CD4-positive, alpha-beta T cell treated with Interleukin-21 for 1 hour (primary cell): ENCODE measurements at places on chromosomes 7 and 10.

DNA sequence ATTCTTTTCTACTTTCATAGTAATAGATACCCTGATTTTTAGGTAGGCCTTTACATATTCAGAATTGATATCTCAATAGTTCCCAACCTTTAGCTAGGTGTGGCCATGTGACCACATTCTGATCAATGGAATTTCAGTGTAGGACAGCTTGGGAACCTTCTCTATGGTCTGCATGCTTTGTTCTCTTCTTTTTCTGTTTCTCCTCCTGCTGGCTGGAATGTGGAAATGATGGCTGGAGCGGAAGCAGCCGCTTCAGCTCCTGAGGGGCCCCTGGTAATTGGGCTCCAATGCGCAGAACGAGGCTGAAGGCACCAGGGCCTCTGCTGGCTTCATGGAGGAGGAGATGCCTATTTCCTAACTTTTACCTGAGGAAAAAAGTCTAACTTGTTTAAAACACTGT, 152.6 kb downstream of the ZMYND11 start:
- DNase-seq, result no peak

DNA sequence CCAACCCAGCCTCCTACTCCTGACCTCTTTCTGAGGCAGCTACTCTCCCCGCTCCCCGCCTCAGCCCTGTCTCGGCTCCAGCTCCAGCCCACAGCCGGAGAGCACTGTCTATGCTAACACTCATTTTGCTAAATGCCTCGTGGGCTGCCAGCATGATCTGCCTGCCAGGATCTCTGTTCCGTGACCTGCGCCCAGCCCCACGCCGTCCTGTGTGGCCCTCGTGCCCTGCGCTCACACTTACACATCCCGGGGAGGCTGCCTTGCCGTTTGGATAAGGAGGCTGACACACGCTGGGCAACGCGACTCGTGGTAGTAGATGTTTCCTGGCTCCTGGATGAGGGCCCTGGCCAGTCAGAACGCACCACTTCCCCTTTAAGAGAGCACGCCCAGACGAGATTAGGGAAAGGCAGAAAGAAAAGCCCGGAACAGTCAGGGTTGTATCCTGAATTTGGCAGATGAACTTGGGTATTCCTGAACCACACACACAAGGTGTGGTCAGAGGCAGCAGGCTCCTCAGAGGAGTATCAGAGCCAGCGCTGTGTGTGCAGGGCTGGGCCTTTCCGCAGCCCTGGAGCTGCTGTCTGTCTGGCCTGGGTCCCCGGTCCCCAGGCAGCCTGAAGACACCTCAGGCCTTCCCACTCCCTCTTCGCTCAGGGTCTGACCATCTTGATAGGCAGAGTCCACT, 97.7 kb upstream of the EFCAB10 start:
- DNase-seq, result no peak

DNA sequence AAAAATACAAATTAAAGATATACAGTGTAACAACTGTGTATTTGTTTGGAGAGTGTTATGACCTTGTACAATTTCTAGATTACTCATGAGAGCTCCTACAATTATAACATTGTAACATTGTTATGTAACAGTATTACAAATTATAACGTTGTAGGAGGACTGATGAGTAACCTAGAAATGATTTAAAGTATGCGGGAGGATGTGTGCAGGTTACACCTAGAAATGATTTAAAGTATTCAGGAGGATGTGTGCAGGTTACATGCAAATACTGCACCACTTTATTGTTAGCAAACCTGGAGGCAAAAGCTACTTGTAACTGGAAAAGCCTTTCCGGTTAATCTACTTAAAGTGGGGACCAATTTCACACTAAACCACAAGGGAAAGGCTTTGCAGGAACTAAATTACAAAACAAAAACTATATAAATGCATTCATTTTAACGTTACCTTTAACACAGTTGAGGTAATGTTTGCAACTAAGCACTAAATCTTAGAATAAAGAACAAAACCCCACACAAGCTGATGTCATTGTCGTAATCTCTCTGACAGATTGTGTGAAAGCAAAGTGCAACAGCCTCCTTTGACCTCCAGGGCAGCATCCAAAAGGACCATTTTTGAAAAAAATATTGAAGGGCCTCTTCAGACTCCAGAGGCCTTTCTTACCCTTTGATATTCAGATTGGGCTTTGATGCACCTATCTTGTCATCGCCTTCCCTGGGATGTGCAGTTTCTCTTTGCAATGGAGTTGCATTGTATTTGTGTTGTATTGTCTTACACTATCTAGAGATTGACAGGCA, 522.1 kb upstream of the FOXK1 start:
- DNase-seq, result no peak

- no peak for DNase-seq
Observed at GRCh38 chr7:106952658-106953231, 87.7 kb downstream of the PIK3CG start.

GRCh38 chr7:33979300-33979806, 74.0 kb downstream of the BMPER start:
- DNase-seq, result no peak

GRCh38 chr10:78688901-78689583, 379.7 kb upstream of the ZMIZ1 start:
- DNase-seq, result no peak

- no peak for DNase-seq
Observed at GRCh38 chr7:103988468-103989199, 824 bp downstream of the RELN start.

DNA sequence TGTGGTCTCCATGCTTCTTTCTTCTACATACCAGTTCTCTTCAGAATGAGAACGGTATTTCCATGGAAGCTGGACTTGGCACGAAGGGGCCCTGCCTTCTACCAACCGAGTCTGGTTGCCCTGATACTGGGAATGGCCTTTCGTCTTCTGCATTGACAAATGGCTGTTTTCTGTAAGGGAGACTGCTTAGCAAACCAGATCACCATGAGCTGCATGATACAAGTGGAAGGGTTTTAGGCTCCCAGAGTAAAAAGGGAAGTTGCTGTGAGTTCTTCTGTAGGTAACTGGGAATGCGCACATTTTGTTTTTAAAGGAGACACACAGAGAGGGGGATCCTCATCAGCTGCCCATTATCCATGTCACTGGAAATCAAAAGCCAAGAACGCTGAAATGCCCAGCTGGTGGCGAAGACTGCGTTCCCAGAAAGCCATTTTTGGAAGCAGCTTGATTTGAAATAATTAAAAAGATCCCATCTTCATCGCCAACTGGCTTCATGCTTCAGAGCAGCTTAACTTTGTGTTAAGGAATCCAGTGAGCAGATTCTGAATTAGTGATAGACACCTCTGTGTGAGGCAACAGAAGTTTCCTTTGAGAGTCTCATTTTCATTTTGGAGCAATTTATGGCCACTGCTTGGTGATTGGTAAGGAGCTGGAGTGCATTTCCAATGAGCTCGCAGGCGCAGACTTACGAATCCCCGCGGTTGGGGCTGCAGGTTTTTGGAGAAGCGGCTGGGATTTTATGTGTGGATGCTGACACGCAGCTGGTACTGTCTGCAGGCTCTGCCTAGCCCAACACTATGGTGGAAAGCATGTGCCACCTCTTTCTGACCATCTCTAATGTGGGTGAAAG, 672.7 kb upstream of the FOXK1 start:
- no peak for DNase-seq

- no peak for DNase-seq
Observed at GRCh38 chr10:70052462-70053217, at the start of gene MACROH2A2. MACROH2A2 (plus strand) TSS chr10:70052846; CDS start chr10:70075659, 22,813 bp downstream.

- DNase-seq, result no peak
Observed at GRCh38 chr7:116339564-116339963, 129.2 kb downstream of the TES start.

- DNase-seq, result no peak
Observed at GRCh38 chr7:131244259-131244852, 83.3 kb upstream of the MKLN1 start.

DNA sequence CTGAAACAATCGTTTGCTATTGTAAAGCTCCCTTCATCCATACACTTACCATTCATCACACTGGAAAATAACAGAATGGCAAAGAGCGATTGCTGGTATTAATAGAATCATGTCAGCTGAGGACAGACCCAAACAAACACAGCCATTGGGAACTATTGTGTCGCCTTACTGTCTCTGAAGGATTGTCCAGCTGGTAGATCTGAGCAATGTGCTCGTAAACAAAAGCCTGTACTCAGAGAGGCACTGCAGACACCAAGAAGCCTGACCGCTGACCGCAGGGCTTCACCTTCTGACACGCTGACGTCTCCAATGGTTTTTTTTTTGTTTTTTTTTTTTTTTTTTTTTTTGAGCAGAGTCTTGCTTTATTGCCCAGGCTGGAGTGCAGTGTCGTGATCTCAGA, 151.0 kb upstream of the FRMD4A start:
- no peak for DNase-seq

- no peak for DNase-seq
Observed at GRCh38 chr7:128937647-128938543, at the start of gene IRF5. IRF5 (plus strand) TSS chr7:128937927; CDS start chr7:128942082, 4,155 bp downstream.

DNA sequence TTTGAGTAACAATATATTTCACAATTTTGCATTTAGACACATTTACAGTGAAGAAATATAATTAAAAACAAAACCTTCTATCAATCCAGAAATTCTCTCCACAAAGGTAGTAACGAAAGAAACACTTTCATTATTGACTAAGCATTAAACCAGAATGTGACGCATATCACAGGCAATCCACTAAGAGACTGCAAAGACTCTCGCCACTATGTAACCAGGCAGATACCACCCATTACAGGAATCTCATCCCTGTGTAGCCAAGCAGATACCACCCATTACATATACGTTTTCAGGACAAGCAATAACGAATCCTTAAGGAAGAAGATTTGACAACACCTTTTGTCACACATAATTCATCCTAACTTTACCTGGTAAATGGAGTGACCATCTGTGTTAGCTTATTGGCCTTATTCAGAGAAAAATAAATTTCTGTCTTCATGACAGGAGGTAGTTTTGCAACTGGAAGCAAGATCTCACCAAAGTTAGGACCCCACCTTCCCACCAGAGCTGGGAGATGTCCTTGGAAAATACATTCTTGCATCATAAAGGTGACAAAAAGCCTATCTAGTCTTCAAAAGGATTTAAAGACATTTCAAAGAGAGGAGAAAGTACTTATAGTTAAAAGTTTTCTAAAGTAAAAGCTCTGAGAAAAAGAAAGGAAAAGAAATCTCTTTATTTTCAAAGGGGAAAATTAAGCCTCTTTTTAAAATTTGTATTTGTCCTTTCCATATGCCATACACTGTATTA, 30.8 kb downstream of the LRRC17 start:
- no peak for DNase-seq

GRCh38 chr7:138907850-138908249, 73.3 kb downstream of the KIAA1549 start:
- no peak for DNase-seq

DNA sequence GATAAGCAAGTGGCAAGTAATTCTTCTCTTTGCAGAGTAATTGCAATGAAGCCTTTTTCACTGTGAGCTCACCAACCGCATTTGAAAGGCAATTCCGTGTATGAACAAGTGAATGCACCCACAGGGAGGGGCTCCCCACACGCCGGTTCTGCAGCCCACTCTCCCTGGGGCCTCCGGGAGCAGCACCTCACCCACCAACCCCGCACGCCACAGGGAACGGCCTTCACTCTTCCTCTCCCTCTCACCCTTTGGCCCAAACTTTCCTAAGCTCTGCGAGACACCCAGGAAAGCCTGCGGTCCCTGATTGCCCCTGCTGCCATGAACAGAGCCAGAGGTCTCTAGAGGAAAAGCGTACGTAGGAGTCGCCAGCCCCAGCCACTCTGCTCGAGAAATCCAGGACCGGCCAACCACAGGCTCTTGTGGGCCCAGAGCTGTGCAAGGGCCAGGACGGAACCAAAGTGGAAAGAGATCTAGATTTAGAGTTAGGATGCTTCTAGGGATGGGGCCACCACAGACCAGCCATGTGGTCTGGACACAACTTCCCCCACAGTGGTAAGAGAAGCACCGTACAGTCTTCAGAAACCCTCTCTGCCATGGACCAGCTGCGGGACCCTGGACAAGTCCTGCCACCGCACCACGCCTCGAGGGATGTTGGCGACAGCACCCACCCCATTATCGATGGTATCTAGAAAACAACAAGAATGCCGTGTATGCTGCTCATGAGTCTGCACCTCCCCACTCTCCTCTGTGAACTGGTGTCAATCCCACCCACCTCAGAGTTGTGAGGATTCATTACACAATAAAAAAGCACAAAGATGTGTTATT, 3.6 kb downstream of the WDR86 start:
- DNase-seq, result no peak

DNA sequence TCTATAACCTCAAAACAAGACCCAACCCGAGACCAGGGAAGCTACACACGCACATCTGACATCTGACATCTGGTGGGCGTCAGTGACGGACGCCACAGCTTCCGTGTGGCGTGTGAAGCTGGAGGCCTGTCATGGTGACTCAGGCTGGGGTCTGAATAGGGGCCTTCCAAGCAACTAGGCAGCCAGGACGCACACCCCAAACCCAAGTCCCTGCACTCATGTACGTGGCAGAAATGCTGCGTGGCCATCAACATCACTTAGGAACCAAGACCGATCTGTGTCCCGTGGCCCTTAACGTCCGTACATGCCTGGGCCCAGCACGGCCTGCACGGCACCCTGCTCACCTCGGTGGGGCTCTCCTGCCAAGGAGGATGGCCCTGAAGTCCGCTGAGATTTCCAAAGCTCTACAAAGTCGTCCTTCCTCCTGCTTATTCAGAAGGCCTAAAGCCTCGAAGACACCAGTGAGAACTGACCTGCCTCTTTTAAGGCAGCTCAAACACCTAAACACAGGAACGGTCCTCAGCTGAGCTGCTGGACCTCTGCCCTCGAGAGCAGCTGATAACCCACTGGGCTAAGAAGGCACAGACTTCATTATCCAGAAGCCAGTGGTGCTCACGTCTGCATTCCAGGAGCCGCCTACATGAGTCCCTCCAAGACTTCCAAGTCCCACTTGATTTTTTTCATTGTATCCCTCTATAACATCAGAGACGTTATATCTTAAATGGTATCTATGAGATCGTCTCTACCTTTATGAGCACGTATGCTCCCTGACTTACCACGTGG, 82.5 kb downstream of the DIP2C start:
- DNase-seq, result no peak

DNA sequence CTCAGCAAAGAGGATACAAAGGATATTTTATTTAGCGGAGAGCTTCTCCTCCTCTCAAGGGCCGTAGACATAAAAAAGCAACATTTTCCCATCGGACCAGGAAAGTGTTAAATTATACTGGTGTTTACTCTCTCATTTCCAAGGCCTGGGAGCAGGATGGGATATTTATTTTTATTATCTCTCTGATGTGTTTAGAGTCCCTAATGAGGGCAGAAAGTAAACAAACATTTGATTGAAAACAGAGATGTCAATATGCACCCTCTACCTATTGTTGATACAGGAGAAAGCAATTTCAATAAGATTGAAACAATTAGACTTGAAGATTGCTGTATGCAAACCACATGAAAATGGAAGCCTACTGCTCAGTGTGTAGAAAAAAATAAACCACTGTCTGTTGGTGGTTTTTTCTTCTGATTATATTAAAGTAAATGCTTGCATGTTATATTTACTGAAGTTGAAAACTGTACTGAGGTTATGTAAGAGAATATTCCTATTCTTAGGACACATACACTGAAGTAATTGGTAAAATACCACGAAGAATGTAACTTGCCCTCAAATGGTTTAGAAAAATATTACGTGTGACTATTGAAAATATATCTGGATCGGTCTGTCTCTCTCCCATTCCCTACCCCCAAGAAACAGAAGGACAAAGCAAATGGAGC, 59.3 kb downstream of the ATXN7L1 start:
- no peak for DNase-seq

- DNase-seq, result no peak
Observed at GRCh38 chr10:83522881-83523386, 616.4 kb upstream of the GHITM start.
